Tibial artery (tissue), 4 donors: ENCODE measurements at places on chromosomes 2 and 18.

DNA sequence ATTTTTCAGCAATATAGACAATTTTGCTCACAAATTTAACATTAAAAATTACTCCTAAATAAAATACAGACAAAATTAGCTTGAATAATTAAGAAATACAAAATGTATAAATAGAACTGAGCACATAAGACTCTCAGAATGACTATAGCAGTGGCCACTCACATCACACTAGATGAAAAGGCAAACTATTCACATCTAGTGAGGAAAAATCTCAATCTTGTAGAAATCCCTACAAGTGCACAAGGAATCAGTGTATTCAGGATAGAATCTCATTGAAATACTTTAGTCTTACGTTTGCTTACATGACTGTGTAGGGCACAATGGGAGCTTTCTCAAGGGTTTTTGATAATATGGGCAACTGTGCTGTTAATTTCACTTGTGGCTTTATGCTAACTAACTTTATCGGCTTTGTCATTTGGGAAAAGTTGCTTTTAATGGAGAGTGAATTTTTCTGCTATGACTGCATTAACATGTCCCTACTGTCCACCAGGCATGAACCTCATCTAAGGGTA, 678.9 kb upstream of the LRRTM4 start:
- DNase-seq = no peak

- no peak for DNase-seq
These were observed 172.0 kb upstream of the SERPINE2 start for GRCh38 chr2:224211181-224211480.

DNA sequence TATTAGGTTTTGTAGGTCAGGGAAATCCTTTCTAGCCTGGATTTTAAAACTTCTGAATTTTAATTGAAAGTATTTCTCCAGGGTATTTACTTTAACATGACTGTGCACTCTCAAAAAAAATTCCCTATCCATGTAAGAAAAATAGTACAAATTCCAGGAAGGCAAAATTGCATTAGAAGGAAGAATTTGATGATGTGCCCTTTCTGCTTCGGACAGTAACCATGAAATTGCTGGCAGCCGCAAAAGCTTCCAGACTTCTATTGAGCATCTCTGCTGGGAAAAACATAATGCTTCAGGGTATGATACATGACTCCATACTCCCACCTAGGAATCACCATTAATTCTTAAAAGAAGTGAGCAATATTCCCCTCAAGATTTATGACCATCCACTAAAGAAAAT, 17.2 kb upstream of the KLF7 start:
- DNase-seq = no peak

- no peak for DNase-seq
These were observed 113.4 kb downstream of the COPS8 start for GRCh38 chr2:237199082-237199481.

DNA sequence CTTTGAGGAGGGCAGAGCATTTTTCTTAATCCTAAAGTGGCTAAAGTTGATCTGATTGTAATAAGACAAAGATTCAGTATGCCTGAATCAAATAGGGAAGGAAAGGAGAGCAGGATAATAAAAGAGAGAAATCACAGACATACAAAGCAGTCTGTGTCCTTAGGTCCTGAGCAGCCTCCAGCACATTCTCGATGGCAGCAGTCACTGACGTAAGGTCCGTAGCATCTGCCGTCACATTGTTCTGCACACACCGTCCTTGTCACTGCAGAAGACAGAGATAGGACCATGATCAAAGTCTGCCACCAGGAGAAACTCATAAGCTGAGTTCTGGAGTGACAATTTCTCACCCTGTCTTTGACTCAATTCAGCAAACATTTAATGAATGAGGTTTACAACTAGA, 813.7 kb downstream of the ERBB4 start:
- DNase-seq = no peak

DNA sequence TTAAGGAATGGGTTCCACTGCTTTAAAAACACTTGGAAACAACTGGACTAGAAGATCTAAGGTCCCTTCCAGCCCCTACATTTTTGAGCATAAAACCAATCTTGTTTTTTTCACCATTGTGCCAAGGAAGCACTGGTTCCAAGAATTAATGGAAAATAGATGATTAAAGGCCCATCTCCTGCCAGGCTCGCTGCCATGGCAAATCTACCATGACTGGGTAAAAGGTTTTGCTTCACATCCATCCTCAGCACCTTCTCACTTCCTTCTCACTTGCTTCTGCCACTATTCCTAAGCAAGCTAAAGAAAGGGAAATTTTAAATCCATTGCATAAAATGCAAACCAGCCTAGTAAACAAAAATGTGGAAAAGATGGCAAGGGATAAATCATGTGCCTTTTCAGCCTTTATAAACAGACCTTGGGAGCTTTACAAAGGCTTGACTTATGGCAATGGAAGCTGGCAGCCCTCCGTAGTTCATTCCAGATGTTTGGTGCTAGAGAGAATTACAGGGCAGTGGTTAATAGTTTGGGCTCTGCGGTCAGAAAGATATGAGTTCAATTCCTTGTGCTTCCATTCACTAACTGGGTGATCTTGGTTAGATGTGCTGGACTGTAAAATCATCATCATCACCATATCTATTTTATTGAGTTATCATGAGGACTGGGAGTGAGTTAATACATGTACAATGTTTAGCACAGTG, 27.0 kb upstream of the ST3GAL5 start:
- DNase-seq = no peak

GRCh38 chr18:44452346-44452745, 228.3 kb upstream of the SETBP1 start:
- DNase-seq = peak; percentile 60

DNA sequence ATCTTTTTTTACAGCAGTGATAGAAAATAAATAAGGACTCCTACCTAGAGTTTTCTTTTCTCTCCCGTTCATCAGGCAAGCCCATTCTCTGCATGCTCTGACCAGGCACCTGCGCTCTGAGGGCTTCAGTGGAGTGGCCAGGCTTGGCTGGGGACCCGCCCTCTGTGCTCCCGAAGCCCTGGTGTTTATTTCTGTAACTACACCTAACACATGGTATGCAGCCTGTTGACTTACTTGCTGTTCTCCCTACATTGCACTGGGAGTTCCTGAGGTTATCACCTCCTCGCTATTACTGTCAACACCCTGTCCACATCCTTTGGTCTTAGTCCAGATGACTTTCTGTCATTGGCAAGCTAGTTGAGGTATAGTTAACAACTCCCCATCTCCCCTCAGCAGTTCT, 317.7 kb downstream of the LPIN1 start:
- no peak for DNase-seq

DNA sequence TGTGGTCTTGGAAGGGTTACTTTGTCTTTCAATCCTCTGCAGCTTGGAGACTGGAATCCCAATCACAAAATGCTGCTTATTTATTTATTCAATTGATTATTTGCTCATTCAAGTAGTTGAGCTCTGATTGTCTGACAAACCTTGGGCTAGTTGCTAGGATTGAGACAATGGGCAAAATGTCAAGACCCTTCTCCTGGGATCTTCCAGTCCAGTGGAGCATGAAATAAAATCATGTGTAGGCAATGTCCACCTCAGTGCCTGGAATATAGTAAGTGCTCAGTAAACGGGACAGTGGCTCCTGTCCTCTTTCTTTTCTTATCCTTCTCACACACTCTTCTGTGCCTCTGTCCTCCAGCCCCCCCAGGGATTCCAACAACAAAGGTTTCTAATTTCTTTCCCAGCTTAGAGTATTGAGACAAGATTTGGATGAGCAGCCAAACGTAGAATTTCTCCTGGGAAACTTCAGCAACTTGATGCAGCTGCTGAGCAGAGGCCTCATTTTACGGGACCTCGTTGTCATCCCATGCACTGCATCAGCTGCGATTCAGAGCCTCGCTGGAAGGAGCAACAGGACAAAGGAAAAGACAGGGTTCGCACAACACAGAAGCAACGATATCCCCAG, 545.0 kb downstream of the SOX11 start:
- no peak for DNase-seq

DNA sequence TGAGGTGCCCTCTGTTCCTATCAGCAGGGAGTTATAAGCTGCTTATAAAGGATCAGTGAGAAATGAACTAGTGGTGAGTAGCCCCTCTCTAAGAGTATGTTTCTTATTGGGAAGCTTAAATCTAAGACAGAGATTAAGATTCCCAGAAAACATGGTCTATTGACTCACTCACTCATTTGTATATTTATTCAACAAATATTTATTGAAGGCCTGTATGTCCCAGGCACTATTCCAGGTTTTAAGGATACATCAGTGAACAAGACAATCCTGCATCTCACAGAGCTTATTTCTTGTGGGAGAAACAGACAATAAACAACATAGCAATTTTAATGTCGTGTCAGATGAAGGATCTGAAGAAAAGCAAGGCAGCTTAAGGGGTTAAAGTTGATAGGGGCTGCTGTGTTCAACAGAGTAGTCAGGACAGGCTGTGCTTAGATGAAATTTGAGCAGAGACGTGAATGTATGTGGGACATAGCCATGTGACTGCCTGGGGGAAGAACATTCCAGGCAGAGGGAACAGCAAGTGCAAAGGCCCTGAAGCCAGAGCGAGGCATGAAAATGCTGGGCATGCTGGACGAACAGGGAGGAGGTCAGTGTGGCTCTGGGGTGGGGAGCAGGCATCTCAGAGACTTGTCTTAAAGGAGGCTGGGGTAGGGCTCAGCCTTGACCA, 14.8 kb upstream of the PSD4 start:
- DNase-seq = peak; percentile 27

GRCh38 chr2:43421194-43421593, 174.6 kb downstream of the THADA start:
- no peak for DNase-seq
